CD4-positive, alpha-beta T cell treated with Interleukin-6 at 100 ng/mL for 8 hours (primary cell): ENCODE measurements at places on chromosomes 4 and X.

GRCh38 chr4:158610790-158611189 is 60.9 kb downstream of the C4orf46 start:
- DNase-seq, result no peak

DNA sequence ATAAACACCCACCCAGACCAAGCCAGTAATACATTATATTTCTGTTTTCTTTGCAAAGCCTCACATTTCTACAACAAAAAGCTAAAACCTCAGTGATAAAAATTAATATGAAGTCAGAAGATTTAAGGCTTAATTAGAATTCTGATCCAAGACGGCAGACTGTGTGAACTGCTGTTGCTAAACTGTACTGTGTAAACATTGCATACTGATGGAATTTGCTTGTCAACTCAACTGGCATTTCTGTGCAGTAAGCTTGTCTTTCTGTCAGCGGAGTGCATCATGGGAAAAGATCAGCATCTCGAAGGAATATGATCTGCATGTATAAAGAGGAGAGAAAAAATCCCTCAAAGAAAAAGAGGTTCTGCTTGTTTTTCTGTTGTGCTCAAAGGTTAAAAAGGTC is 69.4 kb upstream of the SPANXB1 start:
- no peak for DNase-seq

- no peak for DNase-seq
Measured at GRCh38 chr4:85826060-85826678, 351.2 kb downstream of the ARHGAP24 start.

DNA sequence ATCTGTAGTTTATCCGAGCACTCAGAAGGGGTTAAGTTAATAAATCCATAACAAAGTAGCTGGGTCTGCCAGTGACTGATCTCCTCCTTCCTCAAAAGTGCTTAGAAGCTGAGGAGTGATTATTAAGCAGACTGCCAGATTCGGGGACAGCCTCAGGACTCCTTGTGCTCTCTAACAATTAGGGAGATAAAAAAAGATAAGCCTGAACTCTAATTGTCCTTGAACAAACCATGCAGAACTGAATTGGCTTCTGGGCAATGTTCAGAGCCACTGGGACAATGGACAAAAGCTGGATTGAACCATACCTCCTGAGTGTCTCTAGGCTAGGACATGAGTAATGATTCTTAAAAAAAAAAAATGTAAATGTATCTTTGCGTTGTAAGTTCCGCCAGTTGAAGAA is 22.7 kb upstream of the GRPR start:
- no peak for DNase-seq

DNA sequence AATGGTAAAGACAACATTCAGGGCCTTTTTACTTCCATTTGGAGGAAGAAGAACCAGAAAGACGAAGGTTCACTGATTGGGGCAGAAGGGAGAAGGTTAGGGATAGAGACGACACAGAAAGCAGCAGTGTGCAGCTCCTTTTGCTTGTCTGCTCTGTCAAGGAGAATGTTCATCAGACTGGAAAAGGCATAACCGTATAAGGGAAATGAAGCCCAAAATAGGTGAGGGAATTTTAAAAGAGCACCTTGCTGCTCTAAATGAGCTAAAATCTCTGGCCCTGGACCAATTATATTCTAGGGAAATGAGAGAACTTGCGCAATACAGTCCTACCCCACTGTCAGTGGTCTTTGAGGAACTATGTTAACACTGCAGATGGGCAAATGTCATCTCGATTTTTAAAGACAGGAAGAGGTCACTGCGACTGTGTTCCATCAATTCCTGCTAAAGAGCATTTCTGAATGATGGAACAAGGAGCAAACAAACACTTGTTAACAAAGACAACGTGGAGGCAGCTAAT is 909.8 kb upstream of the FTHL17 start:
- DNase-seq, result no peak
